ENCODE measurements at places on chromosomes 16 and 17.

- H3K27me3 ChIP-seq: no peaks in the 10 kb centered on the region
- peaks cover 34% of the 10 kb centered on the region for H3K36me3 ChIP-seq
- no peak overlapping the region for H3K4me3 ChIP-seq
These were observed 1.7 kb downstream of the AOC2 start for GRCh38 chr17:42845918-42846593.

DNA sequence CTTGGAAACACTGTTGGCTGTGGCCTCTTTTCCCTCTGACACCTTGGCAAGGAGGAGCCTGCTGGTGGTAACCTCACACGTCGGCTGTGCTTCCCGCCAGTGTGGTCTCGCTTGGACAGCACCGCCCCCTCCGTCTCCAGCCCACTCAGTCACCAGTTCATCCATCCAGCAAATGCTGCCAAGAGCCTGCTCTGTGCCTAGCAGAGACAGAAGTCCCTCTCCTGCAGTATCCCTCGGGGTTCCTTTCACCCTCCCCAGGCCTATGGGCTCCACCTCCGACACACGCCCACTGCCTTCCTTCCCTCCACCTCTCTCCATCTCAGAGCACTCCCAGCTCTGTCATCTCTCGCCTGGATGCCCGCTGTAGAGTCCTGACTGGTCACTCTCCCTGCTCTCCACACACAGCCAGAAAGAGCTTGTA lies 12.3 kb downstream of the CACNG4 start:
- H3K4me1 ChIP-seq: no peaks in the 10 kb centered on the region
- H3K36me3 ChIP-seq: no peaks in the 10 kb centered on the region
- DNase-seq: no peak
- H3K27ac ChIP-seq: no peak overlapping the region
- no peaks in the 10 kb centered on the region for H3K27me3 ChIP-seq

GRCh38 chr16:89363621-89364393 lies 126.6 kb downstream of the ANKRD11 start:
- H3K36me3 ChIP-seq: no peaks in the 10 kb centered on the region
- DNase-seq: peak; percentile 32
- peaks cover 85% of the 10 kb centered on the region for H3K4me1 ChIP-seq
- no peak overlapping the region for H3K4me3 ChIP-seq
- H3K27me3 ChIP-seq: no peaks in the 10 kb centered on the region

DNA sequence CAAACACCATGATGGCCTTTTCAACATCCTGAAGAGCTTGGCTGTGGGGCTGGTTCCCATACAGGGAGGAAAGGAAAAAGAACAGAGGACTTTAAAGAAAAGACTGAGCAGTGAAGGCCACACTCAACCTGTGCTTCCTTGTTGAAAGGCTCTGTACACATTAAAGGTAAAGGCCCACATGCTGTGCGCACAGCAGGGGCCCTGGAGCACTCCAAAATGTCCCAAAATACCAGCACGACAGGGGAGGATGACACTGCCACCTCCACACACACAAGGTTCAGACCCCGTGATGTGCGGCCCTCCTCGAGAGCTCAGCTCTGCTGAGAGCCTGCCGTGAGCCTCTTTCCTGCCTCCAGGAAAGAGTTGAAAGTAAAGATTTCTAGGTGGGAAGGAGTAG lies 36.5 kb downstream of the FANCA start:
- no peak overlapping the region for H3K4me3 ChIP-seq
- H3K4me1 ChIP-seq: peaks cover 12% of the 10 kb centered on the region
- H3K27me3 ChIP-seq: no peaks in the 10 kb centered on the region
- no peak for DNase-seq
- H3K27ac ChIP-seq: no peak overlapping the region

DNA sequence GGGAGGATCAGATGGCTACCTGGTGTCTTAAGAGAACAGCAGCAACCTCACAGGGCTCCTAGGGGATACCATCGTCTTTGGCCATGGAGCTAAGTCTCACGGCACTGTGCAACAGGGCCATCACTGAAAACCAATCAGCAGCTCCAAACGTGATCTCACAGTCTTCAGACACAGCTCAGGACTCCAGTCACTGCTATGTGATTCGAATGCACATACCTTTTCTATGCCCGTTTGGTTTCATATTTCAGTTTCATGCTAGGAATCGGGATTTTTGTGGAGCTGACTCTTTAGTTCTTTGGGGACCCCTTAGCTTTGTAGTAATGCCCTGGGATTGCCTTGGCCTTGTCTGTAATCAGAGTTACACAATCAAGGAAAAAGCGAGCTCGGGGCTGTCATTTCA lies 162.8 kb upstream of the CDH11 start:
- no peaks in the 10 kb centered on the region for H3K4me1 ChIP-seq
- no peak overlapping the region for H3K27ac ChIP-seq
- no peaks in the 10 kb centered on the region for H3K36me3 ChIP-seq
- DNase-seq: no peak

DNA sequence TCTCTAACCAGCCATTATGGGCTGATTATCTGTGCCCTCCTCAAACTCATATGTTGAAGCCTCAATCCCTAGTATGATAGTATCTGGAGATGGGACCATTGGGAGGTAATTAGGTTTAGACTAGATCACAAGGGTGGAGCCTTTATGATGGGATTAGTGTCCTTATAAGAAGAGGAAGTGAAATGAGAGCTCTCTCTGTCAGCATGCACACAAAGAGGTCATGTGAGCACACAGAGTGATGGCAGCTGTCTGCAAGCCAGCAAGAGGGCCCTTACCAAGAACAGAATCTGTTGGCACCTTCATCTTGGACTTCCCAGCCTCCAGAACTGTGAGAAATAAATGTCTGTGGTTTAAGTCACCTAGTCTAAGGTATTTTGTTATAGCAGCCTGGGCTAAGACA lies 101.9 kb downstream of the PCTP start:
- no peaks in the 10 kb centered on the region for H3K4me1 ChIP-seq
- no peaks in the 10 kb centered on the region for H3K36me3 ChIP-seq
- H3K27ac ChIP-seq: no peak overlapping the region
- no peak overlapping the region for H3K4me3 ChIP-seq

GRCh38 chr17:81228834-81229665 lies 6.3 kb upstream of the CEP131 start:
- no peak for DNase-seq
- H3K4me3 ChIP-seq: no peak overlapping the region
- no peaks in the 10 kb centered on the region for H3K4me1 ChIP-seq
- no peaks in the 10 kb centered on the region for H3K27me3 ChIP-seq
- peaks cover 24% of the 10 kb centered on the region for H3K36me3 ChIP-seq
- no peak overlapping the region for H3K27ac ChIP-seq

DNA sequence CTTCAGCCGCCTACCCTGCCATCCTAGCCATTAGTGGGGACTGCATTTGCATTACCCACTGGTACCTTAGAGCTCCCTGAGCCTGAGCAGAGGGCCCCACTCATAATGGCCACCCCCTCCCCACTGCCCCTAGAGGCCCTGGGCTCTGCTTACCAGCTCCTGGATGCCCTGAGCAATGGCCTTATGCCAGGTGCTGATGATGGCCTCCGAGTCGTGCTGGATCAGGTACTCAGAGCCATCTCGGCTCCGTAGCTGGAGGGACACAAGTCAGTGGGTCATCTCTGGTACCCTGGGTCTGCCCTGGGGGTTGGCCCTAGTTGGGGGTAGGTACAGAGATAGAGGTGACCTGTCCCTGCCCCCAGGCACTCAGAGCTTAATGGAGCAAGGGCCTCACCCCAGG lies 34.9 kb downstream of the ARHGAP27 start:
- peaks cover 69% of the 10 kb centered on the region for H3K36me3 ChIP-seq
- no peak overlapping the region for H3K27ac ChIP-seq
- H3K27me3 ChIP-seq: no peaks in the 10 kb centered on the region
- no peaks in the 10 kb centered on the region for H3K4me1 ChIP-seq

- peaks cover 21% of the 10 kb centered on the region for H3K4me1 ChIP-seq
- H3K4me3 ChIP-seq: no peak overlapping the region
- H3K27ac ChIP-seq: no peak overlapping the region
- H3K27me3 ChIP-seq: peaks cover 24% of the 10 kb centered on the region
- DNase-seq: no peak
These were observed 1.3 kb downstream of the HBQ1 start for GRCh38 chr16:181565-182021.

DNA sequence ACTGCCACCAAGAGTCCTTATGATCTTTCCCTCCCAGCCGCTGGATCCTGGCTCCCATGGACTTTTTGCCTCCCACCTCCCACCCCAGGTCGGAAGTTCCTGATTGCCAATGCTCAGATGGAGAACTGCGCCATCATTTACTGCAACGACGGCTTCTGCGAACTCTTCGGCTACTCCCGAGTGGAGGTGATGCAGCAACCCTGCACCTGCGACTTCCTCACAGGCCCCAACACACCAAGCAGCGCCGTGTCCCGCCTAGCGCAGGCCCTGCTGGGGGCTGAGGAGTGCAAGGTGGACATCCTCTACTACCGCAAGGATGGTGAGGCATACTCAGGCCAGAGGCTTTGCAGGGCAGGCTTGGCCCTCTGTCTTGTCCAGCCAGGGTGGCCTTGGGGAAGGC lies 893 bp downstream of the KCNH6 start:
- no peaks in the 10 kb centered on the region for H3K36me3 ChIP-seq
- DNase-seq: no peak
- peaks cover 6% of the 10 kb centered on the region for H3K27me3 ChIP-seq
- no peak overlapping the region for H3K4me3 ChIP-seq
- no peak overlapping the region for H3K27ac ChIP-seq
- H3K4me1 ChIP-seq: no peaks in the 10 kb centered on the region

DNA sequence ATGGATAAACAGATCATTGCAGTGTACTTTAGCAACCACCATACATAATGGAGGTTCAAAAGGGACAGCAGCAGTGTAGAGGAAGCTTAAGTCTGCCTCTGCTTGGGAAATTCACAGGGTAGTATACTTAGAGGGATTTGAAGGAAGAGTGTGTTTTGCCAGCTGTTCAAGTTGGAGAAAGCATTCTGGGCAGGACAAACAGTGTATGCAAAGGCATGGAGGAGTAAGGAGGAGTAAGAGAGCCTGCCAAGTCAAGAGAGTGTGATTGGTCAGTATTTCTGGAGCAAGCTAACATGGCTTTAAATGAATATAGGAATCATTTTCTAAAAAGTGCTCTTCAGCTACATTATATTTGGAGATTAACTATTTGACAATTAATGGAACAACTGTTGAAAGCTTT lies 22.9 kb upstream of the PHAF1 start:
- H3K36me3 ChIP-seq: peaks cover 5% of the 10 kb centered on the region
- H3K4me3 ChIP-seq: no peak overlapping the region
- H3K27me3 ChIP-seq: no peaks in the 10 kb centered on the region

DNA sequence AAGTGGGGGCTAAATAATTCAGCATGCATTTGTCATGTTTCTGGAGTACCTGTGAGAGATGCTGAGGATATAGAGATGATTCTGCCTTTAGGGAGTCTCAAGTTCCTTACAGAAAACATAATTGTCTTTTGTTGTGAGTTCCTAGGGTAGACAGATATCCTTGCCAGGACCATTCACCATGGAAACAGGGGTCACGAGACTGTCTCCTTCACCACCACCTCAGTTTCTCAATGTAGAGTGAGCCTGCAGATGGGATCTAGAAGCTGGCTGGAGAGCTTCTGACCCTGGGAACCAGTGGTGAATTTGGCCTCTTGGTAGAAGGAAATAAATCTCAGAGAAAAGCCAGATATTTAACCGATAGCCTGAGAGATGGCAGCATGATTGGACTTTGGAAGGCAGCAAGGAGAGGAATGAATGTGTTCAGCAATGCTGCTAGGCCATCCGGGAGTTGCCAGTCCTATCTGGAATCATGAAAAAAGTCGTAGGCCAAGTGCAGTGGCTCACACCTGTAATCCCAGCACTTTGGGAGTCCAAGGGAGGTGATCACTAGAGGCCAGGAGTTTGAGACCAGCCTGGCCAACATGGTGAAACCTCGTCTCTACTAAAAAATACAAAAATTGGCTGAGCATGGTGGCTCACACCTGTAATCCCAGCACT lies 7.4 kb upstream of the HDAC5 start:
- no peaks in the 10 kb centered on the region for H3K27me3 ChIP-seq
- H3K4me3 ChIP-seq: no peak overlapping the region
- H3K4me1 ChIP-seq: no peaks in the 10 kb centered on the region
- DNase-seq: no peak
- no peak overlapping the region for H3K27ac ChIP-seq
- no peaks in the 10 kb centered on the region for H3K36me3 ChIP-seq

GRCh38 chr17:73318836-73319235 lies 7.0 kb upstream of the CDC42EP4 start:
- no peaks in the 10 kb centered on the region for H3K27me3 ChIP-seq
- H3K36me3 ChIP-seq: no peaks in the 10 kb centered on the region
- no peak for DNase-seq
- H3K4me3 ChIP-seq: no peak overlapping the region
- no peak overlapping the region for H3K27ac ChIP-seq
- no peaks in the 10 kb centered on the region for H3K4me1 ChIP-seq

GRCh38 chr17:47803751-47804150 lies 17.8 kb downstream of the OSBPL7 start:
- H3K36me3 ChIP-seq: peaks cover 14% of the 10 kb centered on the region
- H3K27ac ChIP-seq: no peak overlapping the region
- no peaks in the 10 kb centered on the region for H3K27me3 ChIP-seq

DNA sequence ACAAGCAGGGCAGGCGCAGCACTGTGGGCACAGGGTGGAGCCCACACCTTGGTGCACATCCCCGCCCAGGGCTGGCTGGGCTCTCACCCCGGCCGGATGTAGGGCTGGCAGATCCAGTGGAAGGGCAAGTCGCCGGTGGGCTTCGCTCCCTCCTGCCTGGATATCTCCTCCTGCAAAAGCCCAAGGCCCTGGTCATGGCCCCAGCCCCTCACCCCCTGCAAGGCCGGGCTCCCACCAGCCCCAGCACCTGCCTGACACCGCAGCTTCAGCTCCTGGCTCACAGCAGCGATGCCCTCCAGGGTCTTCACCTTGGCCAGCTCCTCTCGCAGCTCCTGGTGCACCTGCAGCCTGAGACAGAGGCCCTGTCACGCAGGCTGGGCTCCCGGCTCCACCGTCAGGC lies 5.0 kb downstream of the DUS1L start:
- H3K27ac ChIP-seq: no peak overlapping the region
- no peak overlapping the region for H3K4me3 ChIP-seq
- no peaks in the 10 kb centered on the region for H3K27me3 ChIP-seq
- H3K36me3 ChIP-seq: peaks cover 23% of the 10 kb centered on the region
- peaks cover 18% of the 10 kb centered on the region for H3K4me1 ChIP-seq

DNA sequence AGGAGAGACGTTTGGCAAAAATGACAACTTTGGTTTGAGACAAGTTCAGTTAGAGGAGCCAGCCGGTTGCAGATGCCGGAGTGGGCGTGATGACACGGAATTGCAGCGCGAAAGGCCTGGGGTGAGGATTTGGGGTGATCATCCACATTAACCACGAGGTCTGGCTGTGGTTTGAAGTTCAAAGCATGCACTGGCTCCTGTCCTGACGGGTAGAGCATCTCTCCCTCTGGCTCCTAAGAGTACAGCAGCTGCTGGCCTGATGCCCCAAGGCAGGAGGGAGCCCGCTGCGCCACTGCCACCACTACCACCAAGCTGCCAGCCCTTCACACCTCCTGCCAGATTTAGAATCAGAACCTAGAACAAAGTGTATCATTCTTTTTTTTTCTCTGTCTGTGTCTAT lies 3.7 kb downstream of the RHBDL3 start:
- H3K4me3 ChIP-seq: no peak overlapping the region
- peaks cover 22% of the 10 kb centered on the region for H3K27me3 ChIP-seq
- no peak for DNase-seq
